ENCODE measurements at places on chromosomes 6 and 20.

DNA sequence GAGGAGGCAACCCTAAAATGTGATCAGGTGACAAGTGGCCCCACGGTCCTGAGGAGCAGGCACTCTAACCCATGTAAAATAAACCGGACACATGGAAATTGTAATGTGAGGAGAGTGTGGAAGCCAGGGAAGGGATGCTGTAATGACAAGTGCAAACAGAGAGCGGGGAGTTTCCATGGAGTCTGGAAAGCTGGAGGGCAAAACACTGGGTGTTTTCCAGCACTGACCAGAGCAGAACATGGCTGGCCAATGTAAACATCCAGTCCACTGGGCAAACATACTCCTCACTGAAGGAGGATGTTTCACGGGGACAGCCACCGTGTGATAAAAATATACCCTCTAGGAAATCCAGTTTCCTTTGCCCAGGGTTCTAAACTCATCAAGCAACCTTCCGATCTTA is 219.0 kb upstream of the JARID2 start:
- no peak for DNase-seq

DNA sequence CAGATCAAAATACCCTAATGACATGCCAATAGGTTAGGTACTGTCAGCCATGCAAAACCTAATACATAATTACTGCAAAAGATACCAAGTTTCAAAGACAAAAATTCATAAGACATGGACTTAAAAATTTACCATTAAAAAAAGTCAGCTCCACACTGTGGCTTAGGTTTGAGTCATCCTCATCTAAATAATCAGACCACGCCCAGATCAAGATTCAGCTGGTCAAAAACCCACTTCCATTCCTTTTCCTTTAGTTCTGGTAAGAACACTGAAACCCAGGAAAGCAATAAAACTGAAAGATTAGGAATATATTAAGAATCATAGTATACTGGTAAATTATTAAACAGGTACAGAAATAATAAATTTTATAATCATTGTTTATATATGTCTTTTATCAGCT is 81.0 kb upstream of the ASF1A start:
- DNase-seq: no peak

GRCh38 chr20:5535125-5535756 is 215.0 kb upstream of the SHLD1 start:
- no peak for DNase-seq

DNA sequence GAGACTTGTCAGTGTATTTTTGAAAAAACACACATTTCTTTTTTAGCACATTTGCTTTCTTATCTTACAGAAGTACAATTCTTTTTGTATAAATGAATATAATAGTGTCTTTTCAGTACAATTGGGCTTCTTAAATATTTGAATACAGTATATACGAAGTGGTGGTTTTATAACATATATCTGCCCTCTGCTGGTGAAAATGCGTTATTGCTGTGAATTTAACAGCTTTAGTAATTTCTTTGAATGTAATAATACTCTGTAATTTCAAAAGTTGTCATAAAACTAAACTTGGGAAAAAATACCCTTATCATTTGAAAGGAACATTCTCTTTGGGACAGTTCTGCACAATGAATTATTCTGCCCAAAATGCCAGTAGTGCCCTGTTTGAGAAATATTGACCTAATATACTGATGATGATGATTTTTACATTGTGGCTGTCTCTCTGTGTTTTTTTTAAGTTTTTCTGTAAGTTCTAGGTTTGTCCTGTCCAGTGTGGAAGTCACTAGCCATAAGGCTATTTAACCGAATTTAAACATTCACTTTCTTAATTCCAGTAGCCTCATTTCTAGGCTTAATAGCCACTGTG is 19.0 kb downstream of the SMAP1 start:
- DNase-seq: no peak

DNA sequence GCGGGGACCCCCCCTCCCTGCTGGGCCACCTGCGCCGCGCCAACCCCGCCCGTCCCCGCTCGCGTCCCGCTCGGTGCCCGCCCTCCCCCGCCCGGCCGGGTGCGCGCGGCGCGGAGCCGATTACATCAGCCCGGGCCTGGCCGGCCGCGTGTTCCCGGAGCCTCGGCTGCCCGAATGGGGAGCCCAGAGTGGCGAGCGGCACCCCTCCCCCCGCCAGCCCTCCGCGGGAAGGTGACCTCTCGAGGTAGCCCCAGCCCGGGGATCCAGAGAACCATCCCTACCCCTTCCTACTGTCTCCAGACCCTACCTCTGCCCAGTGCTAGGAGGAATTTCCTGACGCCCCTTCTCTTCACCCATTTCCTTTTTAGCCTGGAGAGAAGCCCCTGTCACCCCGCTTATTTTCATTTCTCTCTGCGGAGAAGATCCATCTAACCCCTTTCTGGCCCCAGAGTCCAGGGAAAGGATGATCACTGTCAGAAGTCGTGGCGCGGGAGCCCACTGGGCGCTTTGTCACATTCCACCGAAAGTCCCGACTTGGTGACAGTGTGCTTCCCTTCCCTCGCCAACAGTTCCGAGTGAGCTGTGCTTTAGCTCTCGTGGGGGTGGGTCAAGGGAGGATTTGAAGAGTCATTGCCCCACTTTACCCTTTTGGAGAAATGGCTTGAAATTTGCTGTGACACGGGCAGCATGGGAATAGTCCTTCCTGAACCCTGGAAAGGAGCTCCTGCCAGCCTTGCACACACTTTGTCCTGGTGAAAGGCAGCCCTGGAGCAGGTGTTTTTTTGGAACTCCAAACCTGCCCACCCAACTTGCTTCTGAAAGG is 2.1 kb downstream of the VEGFA start:
- DNase-seq: peak; percentile 23

DNA sequence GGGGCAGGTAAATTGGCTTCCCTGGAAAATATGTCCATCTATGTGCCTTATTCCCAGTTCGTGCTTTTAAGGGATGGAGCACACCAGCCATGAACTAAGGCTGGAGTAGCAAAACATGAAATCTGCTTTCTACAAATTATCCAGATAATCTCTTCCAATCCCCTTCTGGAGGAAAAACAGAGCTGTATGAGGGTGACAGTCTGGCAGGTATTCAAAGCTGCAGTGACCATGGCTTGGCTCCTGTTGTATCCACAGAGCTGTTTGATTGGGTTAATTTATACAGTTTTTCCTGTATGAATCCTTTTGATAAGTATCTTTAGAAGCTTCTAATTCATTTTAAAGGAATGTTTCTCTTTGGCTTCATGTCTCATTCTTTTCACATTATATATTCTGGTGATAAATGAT is 144.4 kb downstream of the AIG1 start:
- DNase-seq: no peak

- DNase-seq: no peak
Measured at GRCh38 chr20:20331817-20332216, 36.1 kb upstream of the INSM1 start.

GRCh38 chr6:105321728-105322127 is 81.2 kb downstream of the PREP start:
- no peak for DNase-seq

GRCh38 chr6:66735106-66735890 is 1028.3 kb upstream of the EYS start:
- no peak for DNase-seq

GRCh38 chr6:2034256-2034655 is 211.1 kb downstream of the GMDS start:
- no peak for DNase-seq

DNA sequence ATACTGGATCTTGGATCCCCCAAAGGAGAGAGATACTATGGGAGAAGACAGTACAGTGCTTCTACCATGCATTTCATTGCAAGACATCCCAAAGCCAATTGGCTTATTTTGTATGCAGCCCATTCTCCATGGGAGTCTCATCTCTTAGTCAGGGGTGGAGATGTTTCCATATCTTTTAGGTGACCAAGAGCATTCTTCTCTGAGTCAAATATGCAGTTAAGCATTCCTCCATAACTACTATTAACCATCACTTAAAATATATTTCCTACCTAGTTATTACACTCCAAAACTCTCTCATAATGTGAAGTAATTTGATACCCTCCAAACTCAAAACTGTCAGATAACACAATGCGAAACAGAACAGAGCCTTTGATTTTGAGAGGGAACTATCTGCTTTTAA is 542.6 kb downstream of the HDGFL1 start:
- no peak for DNase-seq

GRCh38 chr6:56335726-56336125 is 88.3 kb upstream of the COL21A1 start:
- DNase-seq: no peak

GRCh38 chr20:46322641-46323040 is 14.3 kb upstream of the CDH22 start:
- DNase-seq: no peak

Measured in neuronal stem cell (in vitro differentiated cells).